HCT116 (cell line): ENCODE measurements at places on chromosomes 2 and 18.
A peak's percentile ranks its signal among the peaks of the same experiment; 100 is the strongest.

GRCh38 chr18:76374330-76375281, 120.4 kb downstream of the ZNF516 start:
- DNase-seq = no peak

DNA sequence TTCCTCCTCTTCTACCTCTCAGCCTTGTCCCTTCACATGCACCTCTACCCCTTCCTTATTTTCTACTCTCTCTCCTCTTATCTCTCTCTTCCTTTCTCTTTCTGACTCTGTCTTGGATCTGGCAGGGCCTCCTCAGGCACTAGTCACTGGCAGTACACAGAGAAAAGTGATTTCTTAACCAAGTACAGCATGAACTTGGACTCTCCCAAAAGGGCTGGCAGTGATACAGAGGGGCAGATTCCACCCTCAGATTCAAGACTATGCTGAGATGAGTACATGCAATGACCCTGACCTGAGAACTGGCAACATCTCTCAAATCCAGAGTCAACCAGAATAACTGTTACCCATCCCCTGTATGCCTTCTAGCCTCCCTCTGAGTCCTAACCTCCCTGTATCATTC, 4.3 kb downstream of the AOX1 start:
- DNase-seq = no peak

- DNase-seq = peak; percentile 34
Observed at GRCh38 chr2:64586883-64587481, 62.9 kb downstream of the AFTPH start.

- DNase-seq = no peak
Observed at GRCh38 chr2:1937066-1937465, 192.8 kb upstream of the PXDN start.

DNA sequence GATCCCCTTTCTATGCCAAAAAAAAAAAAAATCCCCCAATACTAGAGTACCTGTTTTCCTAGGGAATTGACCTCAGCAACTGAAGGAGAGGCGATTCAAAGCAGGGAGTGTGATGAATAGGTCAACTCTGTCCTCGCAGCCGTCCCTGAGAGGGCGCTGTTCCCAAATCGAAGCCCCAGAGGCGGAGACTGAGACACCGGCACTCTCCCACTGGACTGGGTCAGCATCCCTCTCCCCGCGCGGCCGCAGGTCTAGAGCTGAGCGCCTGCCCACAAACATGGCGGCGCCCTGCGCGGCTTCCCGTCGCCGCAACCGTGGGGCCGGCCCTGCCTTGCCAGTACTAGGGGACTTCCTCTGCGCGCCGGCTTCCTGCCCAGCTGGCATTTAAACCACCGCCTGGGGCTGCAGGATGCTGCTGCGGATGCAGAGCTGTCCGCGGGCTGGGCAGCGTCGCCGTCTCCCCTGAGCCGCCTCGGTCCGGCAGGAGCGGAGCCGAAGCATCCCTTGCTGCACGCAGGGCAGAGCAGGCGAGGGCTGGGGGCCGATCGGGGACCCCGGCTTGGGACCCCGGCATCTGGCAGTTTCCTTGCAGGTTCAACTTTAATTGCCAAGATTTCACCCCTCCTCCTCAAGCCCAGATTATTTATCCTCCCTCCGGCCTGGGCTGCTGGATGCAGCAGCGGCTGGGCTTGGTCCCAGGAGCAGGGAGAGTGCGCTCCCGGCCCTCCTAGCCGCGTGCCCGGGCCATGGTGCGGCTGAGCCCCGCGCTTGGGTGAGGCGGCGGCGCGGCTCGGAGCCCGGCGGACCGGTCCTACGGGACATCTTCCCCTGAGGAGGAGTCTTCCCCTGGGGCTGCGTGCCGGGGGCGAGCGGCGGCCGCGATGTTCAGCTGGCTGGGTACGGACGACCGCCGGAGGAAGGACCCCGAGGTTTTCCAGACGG, at the start of gene EHD3:
TSS of gene EHD3 (plus strand) at position 412 of the 942 bp plus-strand sequence. CDS start at position 882, 470 bp downstream.
- no peak for DNase-seq

- DNase-seq = no peak
Observed at GRCh38 chr2:120825370-120826259, 89.9 kb downstream of the GLI2 start.

- no peak for DNase-seq
Observed at GRCh38 chr2:68236876-68237275, 15.5 kb downstream of the PPP3R1 start.

DNA sequence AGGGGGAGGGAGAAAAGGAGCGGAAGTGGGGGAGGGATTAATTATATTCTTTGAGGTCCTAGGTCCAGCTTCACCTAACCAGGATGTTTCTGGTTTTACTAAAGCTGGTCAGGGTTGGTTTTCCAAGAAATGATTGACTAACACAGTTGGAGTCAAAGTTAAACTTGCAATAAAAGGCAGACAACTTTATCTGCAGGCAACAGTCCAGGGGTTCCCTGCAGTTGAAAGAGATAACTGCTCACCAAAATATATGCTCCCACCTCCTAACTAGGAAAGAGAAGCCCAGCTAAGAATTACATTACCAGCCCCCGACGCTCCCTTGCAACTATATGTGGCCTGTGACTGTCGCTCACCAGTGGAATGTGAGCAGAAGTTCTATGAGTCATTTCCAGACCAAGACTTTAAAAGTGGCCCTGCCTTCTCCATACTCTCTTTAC, 140.0 kb upstream of the PKDCC start:
- no peak for DNase-seq
